ENCODE measurements at places on chromosomes 2 and 18.

DNA sequence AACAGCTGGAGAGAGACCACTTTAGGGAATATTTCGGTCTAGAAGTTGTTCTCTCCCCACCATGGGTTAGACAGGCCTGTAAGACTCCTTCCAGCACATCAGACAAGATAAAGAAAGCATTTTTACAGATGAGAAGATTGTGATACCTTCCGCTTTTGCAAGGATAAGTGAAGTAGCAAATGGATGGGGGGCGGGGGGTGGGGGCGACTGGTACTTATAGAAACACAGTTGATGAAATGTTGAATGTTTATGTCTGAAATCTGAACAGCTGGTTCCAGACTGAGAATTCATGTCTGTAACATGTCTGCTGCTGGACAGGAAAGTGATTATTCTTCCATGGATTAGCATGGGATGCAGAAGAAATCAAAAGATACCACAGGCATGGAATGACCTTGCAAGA, 90.5 kb upstream of the FN1 start:
- no peak for DNase-seq

DNA sequence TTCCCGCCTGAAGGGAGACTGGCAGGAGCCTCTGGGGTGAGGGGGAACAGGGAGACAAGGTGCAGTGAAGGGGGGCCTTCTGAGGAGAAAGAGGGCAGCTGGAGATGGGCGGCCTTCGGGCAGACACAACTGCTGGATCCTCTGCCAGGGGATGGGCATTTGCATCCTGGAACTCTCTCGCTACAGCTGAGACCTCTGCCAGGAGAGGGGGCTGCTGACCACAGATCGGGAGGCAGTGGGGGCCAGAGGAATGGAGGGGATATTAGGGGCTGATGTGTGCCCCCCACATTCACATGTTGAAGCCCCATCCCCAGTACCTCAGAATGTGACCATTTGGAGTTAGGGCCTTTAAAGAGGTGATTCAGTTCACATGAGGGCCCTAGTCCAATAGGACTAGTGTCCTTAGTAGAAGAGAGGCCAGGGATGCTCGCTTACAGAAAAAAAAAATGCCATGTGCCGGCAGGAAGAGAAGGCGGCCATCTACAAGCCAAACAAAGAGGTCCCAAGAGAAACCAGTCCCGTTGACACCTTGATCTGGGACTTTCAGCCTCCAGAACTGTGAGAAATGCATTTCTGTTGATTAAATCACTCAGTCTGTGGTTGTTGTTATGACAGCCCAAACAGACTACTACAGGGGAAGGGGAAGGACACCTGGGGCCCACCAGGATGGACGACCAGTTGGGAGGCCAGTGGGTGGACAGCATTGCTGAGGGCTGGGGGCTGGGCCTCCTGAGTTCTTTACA, 50.0 kb downstream of the TRABD2A start:
- DNase-seq: no peak

- no peak for DNase-seq
Observed at GRCh38 chr2:103346780-103347179, 584.9 kb downstream of the TMEM182 start.

DNA sequence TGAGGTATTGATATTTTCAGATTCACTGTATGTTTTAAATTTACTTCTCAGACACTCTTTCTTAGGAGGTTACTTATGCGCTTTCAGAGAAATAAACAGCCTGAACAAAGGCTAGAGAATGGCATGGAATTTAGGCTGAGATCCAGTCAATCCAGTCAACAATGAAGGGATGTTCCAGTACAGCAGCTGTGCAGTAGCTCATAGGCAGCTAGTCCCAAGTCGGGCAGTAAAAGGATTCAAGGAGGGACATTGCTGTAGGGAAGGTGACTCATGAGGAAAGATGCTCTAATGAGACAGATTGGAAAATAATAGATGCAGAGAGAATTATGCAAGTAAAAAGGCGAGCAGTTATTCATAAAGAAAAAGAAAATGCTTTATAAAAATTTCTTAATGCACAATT, 397.9 kb upstream of the RGPD4 start:
- DNase-seq: no peak

GRCh38 chr2:170504810-170505145, 210.4 kb upstream of the SP5 start:
- no peak for DNase-seq

DNA sequence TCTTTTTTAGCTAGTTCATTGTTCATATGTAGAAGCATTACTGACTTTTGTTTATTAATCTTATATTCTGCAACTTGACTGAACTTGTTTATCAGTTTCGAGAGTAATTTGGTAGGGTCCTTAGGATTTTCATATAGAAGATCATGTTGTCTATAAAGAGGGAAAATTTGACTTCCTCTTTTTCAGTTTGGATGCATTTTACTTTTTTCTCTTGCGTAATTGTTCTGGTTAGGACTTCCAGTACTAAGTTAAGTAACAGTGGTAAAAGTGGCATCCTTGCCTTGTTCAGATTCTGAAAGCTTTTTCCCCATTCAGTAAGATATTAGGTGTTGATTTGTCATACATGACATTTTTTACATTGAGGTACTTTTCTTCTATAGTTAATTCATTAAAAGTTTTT, 726.0 kb downstream of the KCNJ3 start:
- no peak for DNase-seq

GRCh38 chr18:39166776-39167175, 1601.2 kb upstream of the CELF4 start:
- DNase-seq: no peak

- DNase-seq: no peak
Observed at GRCh38 chr2:1626271-1626681, 118.0 kb downstream of the PXDN start.

DNA sequence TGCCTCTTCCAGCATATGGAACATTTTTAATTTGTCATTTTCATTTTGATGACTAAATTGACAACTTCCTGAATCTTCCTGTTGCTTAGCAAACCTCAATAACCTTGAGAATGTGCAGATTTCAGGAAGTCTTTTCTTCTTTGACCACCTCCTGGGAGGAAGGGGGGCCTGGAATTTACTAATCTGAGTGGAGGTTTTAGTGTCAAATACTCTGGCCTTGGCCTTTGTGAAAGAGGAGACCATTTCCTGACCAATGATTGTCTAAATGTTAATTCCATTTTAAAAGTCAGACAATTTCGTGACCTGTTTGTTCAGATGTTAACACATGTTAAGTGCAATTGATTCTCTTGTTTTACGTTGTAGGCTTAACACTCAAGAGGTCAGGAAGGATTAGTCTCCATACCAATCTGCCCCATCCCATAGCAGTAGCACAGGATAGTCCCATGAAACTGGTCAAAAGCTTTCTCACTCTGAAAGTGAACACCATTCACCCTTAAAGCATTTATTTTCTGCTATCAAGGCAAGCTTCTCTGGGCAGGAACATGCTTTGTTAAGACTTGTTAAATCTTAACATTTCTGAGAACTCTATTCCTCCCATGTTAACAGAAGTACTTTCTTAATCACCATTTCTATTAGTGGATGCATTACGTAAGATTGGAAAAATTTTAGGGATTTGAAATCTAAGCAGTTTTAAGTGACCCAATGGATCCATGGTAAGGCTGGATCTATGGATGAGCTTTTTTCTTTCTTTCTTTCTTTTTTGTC, 219.6 kb downstream of the RND3 start:
- DNase-seq: no peak

DNA sequence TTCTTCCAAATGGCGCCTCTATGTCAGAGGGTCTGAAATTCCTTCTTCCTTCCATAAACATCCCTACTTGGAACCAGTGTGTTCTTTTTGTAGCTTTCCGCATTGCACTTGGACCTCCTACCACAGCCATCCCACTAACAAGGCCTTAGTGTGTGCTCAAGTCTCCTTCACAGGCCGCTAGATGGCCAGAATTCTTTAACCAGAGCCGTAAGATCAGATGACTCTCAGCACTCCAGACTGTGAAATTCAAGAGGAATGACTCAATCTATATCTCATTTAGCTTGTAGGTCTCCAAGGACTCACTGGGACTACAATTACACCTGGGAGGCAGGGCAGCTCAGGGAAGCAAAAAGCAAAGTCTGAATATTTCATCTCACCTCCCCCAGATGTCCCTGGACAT, 298.9 kb downstream of the EIPR1 start:
- DNase-seq: no peak

- DNase-seq: no peak
Observed at GRCh38 chr18:62522178-62522503, 684 bp upstream of the ZCCHC2 start.

DNA sequence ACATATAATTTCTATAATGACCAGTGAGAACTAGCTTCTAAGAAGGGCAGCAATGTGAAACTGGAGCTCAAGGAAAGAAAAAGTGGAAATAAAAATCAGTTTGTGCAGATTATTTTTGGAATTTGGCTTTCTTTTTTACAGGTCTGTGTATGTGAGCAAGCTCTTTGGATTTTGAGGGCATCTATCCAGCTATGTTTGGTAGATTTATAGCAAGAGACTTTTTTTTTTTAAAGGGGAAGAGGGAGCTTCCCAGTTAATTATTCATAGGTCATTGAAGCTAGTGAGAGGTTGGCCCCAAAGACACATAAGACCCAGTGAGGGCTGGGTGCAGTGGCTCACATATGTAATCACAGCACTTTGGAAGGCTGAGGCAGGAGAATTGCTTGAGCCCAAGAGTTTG, 24.0 kb upstream of the COLEC12 start:
- DNase-seq: no peak

DNA sequence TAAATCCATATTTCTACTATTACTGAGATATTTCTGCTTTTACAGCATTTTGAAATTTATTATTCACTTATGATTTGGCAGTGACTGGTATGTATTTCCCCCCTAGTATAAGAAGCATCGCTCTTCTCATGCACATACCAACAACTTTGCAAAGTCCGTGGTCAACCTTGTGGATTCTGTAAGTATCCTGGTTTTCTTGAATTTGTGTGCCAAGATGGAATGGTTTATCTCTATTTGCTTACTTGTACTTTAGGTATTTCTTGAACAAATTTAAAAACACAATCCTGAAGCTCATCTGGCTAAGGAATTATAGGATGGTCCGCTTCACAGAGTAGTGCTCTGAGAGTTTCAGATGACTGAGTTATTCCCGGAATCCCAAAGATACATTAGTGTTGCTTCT, 85.0 kb upstream of the FAM237A start:
- no peak for DNase-seq

DNA sequence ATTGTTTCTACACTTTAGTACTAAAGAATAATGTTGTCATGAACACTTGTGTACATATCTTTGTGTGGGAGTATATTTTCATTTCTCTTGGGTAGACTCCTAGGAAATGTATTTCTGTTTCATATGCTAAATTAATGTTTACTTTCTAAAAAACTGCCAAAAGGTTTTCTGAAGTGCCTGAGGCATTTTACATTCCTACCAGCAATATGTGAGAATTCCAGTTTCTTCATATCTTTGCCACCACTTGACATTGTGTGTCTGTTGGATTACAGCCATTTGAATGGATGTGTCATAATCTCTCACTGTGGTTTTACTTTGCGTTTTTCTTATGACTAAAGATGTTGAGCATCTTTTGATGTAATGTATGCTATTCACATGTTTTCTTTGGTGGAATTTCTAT, 428.2 kb upstream of the KCNH7 start:
- no peak for DNase-seq

GRCh38 chr2:176118601-176119339, 2.2 kb downstream of the HOXD10 start:
- DNase-seq: peak; percentile 80

- DNase-seq: no peak
Observed at GRCh38 chr2:170339750-170340692, 162.1 kb downstream of the MYO3B start.

DNA sequence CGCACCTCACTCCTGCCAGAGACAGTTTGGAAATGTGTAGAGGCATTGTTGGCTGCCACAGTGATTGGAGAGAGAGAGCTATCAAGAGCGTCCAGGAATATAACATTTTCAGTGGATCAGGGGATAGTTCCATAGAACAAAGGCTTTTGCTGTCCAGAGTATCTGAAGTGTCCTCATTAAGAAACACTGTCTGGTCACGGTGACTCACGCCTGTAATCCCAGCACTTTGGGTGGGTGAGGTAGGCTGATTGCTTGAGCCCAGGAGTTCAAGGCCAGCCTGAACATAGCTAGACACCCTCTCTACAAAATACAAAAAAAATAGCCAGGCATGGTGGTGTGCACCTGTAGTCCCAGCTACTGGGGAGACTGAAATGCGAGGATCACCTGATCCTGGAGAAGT, 231.1 kb downstream of the MBD5 start:
- no peak for DNase-seq

GRCh38 chr2:7913974-7914373, 767.9 kb upstream of the ID2 start:
- DNase-seq: no peak

- no peak for DNase-seq
Observed at GRCh38 chr2:234994438-234995321, 42.9 kb downstream of the SH3BP4 start.

GRCh38 chr2:32732120-32732519, 104.3 kb downstream of the TTC27 start:
- no peak for DNase-seq

DNA sequence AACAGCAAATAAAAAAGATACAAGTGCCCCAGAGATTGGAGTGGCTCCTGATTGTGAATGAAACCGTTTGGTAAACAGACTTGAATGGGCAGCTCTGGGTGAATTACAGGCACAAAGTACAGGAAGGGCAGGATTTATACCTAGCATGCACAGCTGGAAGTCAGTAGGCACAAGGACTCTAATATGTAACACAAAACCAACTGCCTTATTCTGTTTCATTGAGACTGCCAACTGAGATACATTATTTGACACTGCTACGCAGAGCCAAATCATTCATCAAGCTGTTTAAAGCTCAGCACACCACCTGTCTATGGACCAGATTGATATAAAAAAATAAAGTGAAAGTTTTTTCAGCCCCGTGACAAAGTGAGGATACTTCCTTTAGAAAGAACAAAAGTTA, 541.2 kb downstream of the NUP35 start:
- DNase-seq: no peak

GRCh38 chr2:127790694-127791529, 20.1 kb downstream of the WDR33 start:
- no peak for DNase-seq

- DNase-seq: no peak
Observed at GRCh38 chr2:79446313-79446712, 66.5 kb upstream of the CTNNA2 start.

- DNase-seq: no peak
Observed at GRCh38 chr18:25279133-25279532, 72.8 kb downstream of the ZNF521 start.

GRCh38 chr2:84972932-84973331, 2.0 kb downstream of the KCMF1 start:
- no peak for DNase-seq

DNA sequence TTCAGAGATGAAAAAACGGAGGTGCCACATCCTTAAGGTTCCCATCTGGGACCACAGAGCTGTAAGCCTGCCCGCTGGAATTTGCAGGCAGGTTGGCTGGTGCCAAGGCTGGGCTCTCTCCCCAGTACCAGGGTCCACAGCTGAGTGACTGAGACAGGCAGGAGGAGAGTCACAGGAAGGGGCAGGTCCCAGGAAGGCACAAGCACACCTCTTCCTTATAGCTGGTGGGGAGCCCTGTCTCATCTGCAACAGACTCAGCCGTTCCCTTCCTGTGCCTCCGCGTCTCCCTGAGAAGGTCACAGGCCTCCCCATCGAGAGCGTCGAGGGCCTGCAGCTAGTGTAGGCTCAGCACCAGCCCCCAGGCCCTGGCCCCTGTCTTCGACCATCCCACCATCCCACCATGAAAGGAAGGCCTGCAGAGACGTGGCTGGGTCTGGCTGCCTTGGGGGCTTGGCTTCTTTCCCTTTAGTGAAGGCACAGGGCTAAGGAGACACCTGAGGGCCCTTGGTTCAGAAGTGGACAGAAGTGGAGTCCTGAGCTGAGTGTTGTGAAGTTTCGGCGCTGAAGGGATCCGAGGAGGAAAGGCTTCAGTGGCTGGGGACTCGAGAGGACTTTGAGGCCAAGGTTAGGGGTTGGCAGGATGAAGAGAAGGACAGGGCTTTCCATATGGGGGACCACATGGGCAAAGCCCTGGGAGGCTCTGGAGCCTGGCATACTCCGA, 26.8 kb downstream of the GLI2 start:
- no peak for DNase-seq
